ENCODE measurements at places on chromosomes 2 and 18.

DNA sequence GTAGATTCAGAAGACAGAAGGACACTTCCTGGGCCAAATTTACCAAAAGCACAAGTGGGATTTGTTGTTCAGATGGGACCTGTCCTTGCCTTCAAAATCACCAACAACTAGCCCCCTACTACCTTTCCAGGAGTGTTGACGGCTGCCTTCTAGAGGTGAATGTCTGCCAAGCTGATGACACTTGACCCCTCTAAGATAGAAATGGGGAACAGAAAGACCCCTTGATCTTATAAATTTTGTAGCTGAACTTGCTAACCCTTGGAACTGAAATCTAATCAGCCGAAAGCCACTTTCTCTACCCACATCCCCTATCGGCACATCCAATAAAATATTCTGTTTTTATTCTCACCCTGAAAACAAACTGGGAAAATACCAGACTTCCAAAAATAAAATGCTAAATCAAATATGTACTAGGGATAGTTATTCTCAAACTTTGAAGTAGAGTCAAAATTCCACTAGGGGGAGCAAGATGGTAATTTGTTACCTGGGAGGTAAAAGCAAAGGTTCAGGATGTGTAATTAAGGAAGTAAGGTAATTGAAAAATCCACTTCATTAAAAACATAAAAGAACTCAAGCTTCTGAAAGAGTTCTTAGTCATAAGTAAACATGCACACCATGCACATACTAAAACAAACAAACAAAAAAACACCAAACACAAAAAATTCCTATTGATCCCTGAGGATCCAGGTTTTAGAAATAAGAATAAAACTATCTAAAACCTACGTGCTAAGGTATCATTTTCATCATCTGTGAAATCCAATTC is 119.2 kb downstream of the ANKRD44 start:
- no peak for DNase-seq

- no peak for DNase-seq
Measured at GRCh38 chr2:10557506-10558265, 109.6 kb upstream of the ODC1 start.

DNA sequence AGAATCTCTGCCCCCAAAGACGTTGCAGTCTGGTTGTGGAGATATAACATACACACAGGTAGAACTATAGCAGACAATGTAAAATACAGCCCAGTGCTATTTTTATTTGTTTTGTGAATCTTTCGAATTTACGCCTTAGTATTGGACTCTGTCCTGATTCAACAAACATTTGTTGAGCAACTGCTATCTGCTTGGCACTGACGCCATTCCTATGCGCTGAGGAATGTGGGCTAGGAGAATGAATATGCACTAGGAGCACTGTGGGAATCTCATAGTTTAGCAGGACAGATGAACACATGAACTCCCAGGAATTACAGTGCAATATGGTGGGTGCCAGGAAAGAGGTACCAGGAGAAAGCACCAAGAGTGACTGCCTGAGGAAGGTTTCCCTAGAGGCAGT is 181.7 kb upstream of the SIX3 start:
- DNase-seq = no peak

DNA sequence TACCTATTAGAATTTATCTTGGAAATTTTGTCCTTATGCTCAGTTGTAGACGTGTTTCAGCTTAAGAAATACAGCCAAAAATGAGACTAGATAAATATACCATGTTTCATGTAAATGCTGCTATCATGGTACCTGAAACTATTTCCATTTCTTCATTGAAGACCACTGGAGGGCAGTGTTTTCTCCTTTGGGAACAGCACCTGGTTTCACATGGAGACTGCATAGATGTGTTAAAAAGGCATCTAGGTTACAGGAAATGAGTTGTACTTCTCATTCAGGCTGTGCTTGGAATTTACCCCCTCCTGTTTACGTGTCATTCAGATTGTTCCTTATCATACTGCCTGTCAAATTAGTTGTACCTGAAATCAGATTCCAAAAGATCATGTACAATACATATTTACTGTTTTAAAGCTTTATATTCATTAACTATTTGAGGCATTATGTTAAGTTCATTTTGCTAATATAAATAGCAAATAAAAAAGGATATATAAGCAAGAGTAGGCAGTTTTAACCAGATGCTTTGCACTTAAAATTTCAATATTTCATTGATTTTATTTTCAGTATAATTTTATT is 57.3 kb upstream of the PSMD14 start:
- DNase-seq = no peak

DNA sequence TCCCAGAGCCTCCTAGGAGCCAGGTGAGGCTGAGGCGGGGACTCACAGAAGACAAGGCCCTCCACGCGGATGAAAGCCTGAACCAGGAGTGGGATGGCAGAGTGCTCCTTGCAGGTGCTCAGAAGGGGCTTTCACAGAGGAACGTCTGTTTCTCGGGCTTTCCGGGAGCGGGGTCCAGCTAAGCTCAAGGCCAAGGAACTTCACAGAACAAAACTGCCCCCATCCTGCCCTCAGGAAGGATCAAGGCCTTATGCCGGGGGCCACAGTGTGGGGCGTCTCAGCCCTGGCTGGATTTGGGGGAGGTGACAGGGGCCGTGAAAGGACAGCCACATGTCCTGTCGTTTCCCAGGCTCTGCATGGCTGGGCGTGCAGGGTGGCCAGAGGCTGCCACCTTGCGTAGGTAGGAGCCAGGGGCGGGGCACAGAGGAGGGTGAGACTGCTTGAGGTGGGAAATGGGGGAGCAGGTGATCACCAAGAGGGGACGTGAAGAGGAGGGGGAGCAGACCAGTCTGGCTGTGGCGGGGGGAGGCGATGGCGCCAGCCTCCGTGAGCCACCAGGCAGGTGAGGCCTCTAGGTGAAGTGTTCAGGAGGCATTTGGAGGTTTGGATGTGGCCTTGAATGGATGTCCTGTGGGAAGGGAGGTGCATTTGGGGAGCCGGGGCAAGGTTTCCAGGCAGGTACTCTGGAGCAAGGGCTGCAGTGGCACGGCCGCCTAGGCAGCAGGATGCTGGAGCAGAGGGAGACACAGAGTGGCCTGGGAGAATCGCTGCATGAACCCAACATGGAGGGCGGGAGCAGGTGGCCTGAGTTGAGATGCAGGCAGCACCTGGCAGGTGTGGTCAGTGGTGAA is 79.1 kb downstream of the TWIST2 start:
- no peak for DNase-seq

DNA sequence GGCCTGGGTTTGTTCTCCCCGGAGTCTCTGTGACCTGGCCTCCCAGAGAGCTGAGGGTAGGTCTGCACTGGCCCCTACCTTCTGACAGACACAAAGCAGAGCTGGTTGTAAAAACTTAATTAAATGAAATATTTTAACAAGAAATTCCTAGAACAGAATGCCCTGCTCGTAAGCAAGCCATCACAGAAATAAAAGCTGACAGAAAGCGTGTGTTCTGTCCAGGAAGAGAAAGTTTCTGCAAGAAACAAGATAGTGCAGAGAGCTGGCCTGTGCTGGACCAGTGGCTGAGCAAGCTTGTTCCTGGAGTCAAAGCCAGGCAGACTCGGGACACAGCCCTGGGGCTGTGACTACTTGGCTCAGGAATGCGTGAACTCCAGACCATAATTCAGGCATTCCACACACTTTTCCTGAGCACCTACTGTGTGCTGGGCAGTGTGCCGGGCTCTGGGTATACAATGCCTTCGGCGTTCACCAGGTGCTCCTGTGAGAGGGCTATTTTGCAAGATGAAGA is 51.6 kb downstream of the APOB start:
- no peak for DNase-seq

DNA sequence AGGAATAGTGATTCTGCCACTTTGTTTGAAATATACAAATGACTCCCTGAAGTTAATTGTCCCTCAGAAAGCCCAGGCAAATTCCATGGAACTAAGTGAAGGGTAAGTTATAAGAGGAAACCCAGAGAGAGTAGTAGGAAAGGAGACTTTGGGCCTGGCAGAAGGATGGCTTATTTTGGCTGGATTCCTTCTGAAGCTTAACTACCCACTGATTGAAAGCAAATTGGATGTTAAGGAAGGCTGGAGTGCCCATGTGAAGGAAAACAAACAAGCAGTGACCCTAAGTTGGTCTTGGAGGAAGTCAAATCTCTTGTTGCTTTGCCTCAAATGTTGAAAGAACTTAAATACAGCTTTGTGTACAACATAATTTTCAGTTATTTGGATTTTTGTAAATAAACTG is 1106.4 kb upstream of the ZEB2 start:
- DNase-seq = no peak

GRCh38 chr2:117553448-117553847 is 261.0 kb upstream of the DDX18 start:
- DNase-seq = no peak

DNA sequence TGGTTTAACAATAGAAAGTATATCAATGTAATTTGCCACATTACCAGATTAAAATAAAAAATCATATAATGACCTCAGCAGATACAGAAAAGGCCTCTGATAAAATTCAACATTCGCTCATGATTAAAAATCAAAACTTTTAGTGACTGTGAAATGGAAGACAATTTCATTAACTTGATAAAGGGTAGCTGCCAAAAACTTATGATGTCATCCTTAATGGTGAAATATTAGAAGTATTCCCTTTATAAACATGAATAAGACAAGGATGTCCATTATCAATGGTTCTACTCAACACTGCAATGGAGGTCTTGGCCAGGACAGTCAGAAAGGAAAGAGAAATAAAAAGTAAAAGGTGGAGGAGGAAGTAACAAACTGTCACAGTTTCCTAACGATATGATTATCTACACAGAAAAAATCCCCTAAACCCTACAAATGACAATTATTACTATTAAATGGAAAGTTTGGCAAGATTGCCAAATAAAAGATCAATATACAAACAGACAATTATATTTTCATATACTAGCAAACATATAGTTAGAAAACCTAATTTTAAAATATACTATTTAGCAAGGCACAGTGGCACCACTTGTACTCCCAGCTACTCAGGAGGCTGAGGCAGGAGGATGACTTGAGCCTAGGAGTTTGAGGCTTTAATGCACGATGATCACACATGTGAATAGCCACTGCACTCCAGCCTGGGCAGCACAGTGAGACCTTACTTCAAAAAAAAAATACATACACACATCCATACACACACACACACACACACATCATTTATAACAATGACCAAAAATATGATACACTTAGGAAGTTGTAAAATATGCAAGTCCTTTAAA is 12.8 kb downstream of the METTL8 start:
- DNase-seq = no peak

DNA sequence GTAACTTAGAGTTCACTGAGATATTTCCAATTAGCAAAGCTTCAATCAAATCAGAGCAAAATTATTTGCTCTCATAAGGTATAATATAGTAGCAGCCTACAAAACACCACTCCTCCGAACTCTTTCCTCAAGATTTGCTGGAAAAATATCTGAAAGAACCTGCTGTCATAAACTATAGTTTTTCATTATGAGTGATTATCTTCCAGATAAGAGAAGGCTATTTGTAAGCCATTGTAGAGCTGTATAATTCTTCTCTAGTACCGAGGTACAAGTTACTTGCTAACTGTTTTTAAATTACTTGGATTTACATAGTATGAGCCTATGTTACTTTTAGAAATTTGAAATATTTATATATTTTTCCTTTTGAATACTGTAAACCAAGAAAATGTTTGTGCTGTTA is 2.1 kb downstream of the NDC80 start:
- no peak for DNase-seq

DNA sequence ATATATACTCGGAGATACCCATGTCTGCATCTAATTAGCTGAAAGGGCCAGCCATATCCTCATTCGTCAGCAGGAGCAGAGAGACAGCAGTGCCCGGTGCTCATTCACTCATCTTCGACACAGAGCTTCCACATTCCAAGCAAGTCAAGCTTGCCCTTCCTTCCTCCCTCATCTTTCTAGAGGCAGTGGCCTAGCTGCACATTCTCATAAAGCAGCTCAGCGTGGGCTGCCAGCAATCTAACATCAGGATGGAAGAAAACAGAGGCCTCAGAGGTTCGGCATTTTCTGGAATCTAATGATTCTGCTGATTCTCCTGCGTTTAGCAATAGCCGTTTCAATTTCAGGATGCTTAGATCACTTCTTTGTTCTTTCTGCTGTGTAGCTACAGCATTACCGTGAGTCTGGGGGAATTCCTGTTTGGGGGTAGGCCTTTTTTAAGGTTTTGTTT is 68.8 kb downstream of the CLHC1 start:
- no peak for DNase-seq

- no peak for DNase-seq
Measured at GRCh38 chr18:7686278-7686677, 119.2 kb downstream of the PTPRM start.

GRCh38 chr2:88451811-88452564 is 505 bp downstream of the FOXI3 start:
- DNase-seq = no peak

DNA sequence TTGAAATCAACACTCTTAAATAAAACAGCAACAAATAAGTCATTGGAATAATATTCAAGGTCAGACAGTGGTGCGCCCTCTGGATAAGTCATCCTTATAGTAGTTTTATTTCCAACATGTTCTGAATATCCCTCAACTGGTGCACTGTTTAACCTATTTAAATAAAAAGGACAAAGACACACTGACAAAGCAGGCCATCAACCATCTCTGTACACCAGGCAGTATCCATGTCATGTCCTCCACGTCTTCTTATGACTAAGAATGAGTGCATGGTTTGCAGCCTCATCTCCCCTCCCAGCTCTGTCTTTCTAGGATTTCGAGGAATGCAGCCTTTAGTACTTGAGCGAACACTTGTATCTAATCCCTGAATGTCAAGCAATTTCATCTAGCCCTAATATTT is 42.4 kb downstream of the ST3GAL5 start:
- no peak for DNase-seq

DNA sequence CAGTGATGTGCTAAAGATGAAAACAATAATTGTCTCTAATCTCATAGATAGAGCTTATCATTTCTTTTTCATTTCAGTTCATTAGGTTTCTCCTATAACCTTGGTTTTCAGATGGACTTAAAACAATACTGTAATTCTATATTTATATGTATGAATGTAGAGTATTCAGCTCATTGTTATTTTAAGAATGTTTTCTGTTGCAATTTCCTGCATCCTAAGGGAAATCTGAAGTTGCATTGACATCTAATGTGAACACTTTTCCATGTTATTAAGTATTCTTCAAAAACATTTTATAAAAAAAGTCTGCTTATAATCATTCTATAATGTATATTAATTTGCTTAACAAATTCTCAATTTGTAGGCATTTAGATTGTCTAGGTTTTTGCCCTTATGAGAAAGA is 288.9 kb downstream of the XIRP2 start:
- DNase-seq = no peak

DNA sequence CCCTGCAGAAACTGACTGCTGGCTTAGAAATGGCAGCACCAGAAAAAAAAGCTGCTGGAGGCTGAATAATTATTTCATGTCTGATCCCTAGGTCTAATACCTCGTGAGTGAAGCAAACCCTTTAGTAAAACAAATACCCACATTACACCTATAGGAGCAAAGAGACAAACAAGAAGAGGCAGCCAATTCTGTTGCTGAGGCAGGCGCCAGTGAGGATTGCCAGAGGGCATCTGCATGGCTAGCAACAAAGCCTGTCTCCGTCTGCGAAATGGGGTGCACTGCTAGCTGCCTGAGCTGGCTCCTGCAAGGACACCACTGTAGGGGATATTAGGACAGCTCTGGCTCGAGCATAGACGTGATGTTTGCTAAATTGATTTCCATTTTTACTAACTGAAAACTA is 509.7 kb downstream of the TDRD15 start:
- no peak for DNase-seq

Data from left colon (tissue), 2 donors.